ENCODE measurements at places on chromosomes 6 and 20. TPM values are rescaled to one million over a fixed set of nuclear protein-coding genes. Genes with fewer than 3 reads are reported as not detected.

Gene PROCR
- 70.1 TPM for total RNA-seq

Gene CST5
- total RNA-seq: not detected

Gene HNF4A
- not detected for total RNA-seq

Gene PHF1
- 24.5 TPM for total RNA-seq

Gene PDCD2
- total RNA-seq: 126 TPM

Gene IRF4
- total RNA-seq: not detected

Gene KCNQ5
- 0.17 TPM for total RNA-seq

Gene ARHGAP18
- total RNA-seq: 10.0 TPM

Gene LY6G6F
- total RNA-seq: not detected

Gene RPP40
- total RNA-seq: 9.8 TPM

Gene CPXM1
- 13.2 TPM for total RNA-seq

Gene TREML2
- not detected for total RNA-seq

Gene PSORS1C1
- 0.82 TPM for total RNA-seq

Gene PRDM13
- not detected for total RNA-seq

Gene TPD52L2
- total RNA-seq: 137 TPM

Gene NRSN1
- total RNA-seq: not detected

Gene PRSS16
- not detected for total RNA-seq

Gene TEAD3
- 29.2 TPM for total RNA-seq

Gene STK38
- total RNA-seq: 34.3 TPM

Gene DAAM2
- 11.2 TPM for total RNA-seq

Gene BTBD9
- total RNA-seq: 2.6 TPM

Gene CTCFL
- 0.23 TPM for total RNA-seq

Gene CALHM6
- total RNA-seq: 0.68 TPM

Gene PCED1A
- 41.4 TPM for total RNA-seq

Gene FRK
- 1.2 TPM for total RNA-seq

Gene SYCP2L
- not detected for total RNA-seq

Gene DACT2
- 31.7 TPM for total RNA-seq

Gene ZFP57
- not detected for total RNA-seq

Gene QRSL1
- 8.7 TPM for total RNA-seq

Gene GJA10
- not detected for total RNA-seq

Gene DCBLD1
- total RNA-seq: 6.8 TPM

Gene MATN4
- not detected for total RNA-seq

Gene GRIK2
- 2.3 TPM for total RNA-seq

Gene TLDC2
- not detected for total RNA-seq

Gene WFDC10B
- total RNA-seq: not detected

Gene SEMG1
- not detected for total RNA-seq

Gene RBPJL
- total RNA-seq: not detected

Gene EPHA7
- total RNA-seq: 0.09 TPM

Gene ATXN1
- 13.0 TPM for total RNA-seq

Gene ELOVL2
- total RNA-seq: 0.09 TPM

Gene DNPH1
- 93.9 TPM for total RNA-seq

Gene ZBTB24
- 5.6 TPM for total RNA-seq

Measured in pericardium fibroblast (primary cell).